ENCODE measurements at places on chromosomes 6 and 20. TPM values are rescaled to one million over a fixed set of nuclear protein-coding genes. Genes with fewer than 3 reads are reported as not detected.

GRCh38 chr6:89035252-89036101 lies 45.1 kb upstream of the PNRC1 start:
- peak; percentile 84 for DNase-seq

The RHAG gene
- 0.38 TPM for total RNA-seq

The FYN gene
- 30.0 TPM for total RNA-seq

The DNAH8 gene
- total RNA-seq = 0.03 TPM

The PGC gene
- 0.63 TPM for total RNA-seq

- DNase-seq = peak; percentile 87
Measured at GRCh38 chr20:47216819-47217410, 139.6 kb downstream of the ZMYND8 start.

The ATF6B gene
- 31.7 TPM for total RNA-seq

- no peak for DNase-seq
Measured at GRCh38 chr6:168288781-168289570, 30.6 kb downstream of the DACT2 start.

DNA sequence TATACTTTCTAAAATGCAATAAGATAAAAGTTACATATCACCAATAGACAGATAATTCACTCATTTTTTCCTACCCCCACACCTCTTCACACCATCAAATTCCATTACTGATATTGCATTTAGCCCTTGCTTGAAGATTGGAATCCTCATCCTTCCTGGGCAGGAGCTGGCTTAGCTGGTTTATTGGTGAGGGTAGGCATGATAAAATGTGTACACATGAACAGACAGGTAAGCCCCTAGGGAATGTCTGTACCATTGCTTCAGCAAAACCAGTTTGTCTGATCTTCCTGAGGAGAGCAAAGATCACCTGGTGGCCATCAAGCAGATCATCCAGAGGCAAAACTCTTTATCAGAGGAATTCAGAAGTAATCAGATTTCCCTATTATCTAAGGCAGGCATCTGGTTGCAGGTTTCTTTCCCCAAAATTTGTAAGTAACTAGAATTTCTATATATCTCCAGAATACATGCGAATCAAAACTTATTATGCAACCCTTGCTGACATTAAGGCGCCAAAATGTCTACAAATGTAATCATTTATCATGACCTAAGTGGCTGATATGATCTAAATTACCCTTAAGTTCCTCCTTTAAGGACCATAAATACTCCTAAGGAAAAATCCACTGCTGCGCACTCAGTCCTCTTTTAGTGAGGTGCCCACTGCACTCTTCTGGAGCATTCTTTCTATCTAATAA lies 6.6 kb upstream of the FABP7 start:
- no peak for DNase-seq

DNA sequence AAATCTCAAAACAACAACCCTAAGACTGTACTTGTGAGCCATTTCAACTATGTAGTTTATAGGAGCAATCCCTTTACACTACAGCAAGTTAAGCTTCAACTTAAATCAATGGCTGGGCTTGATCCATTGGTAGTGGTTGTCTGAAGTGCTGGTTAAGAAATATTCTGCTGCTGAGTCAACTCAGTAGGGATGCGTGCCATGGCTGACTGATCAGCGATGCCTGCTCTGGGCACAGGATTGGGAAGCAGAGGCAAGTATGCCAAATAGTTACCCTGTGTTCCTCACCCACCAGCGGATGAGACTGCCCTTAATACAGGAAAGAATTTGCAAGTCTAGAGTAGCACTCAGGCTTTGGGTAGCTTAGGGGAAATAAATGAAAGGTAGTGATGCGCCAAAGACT lies 41.5 kb downstream of the GCM1 start:
- no peak for DNase-seq

- no peak for DNase-seq
Measured at GRCh38 chr6:18501663-18502013, 114.5 kb downstream of the RNF144B start.

GRCh38 chr20:34952671-34953070 lies 2.9 kb downstream of the GSS start:
- DNase-seq = no peak

The NRM gene
- total RNA-seq = 1.8 TPM

The ADTRP gene
- 0.25 TPM for total RNA-seq

DNA sequence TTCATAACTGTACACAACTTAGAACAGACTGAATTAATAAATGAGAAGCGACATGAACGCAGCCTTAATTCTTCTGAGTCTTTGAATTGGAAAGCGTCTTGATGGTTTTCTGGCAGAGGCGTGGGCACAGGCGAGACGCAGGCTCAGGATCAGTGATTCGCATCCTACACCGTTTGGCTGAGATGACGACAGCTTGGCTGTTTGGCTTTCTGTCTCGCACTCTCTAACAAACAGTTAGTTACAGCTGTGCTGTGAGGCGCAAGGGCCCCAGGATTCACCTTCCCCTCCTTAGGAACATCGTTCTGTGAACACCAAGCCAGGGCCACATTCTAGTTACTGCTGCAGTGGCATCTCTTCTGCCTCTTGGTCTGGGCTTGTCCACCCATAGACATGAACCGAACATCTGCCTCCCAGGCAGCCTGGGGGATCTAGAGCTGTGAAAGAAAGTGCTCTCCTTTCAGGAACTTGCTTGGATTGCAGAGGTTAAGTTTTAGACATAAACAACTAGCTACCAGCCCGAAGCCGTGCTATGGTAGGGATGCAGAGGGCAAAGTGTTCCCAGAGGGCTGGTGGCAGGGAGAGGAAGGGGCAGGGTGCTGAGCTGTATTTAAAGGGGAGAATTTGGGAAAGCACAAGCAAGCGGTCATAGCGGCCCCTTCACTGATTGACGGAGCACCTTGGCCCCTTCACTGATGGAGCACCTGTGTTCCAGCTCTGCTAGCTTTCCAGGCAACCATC lies 49.6 kb downstream of the TCP11 start:
- DNase-seq = no peak

The ELOVL2 gene
- total RNA-seq = 5.9 TPM

GRCh38 chr6:53484476-53485280 lies 60.2 kb downstream of the GCLC start:
- peak; percentile 57 for DNase-seq

GRCh38 chr6:100176311-100176950 lies 182.4 kb upstream of the MCHR2 start:
- no peak for DNase-seq

DNA sequence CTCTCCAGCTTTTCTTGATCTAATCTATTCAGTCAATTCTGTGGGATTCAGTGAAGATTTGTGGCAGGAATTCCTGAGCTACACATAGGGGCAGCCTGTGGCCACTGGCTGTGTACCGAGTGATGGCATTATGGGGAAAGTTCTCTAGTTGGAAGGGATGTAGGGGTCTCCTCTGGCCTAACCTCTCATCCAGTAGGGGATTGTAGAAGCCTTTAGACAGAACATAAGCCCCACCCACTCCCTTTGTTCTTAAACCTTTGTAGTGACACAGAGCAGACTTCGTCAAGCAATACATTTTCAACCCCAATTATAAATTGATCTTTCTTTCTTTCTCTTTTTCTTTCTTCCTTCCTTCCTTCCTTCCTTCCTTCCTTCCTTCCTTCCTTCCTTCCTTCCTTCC lies 188.9 kb downstream of the QKI start:
- DNase-seq = no peak

Data from left lobe of liver (tissue), 2 donors.